ENCODE measurements at places on chromosomes 12 and 14.

DNA sequence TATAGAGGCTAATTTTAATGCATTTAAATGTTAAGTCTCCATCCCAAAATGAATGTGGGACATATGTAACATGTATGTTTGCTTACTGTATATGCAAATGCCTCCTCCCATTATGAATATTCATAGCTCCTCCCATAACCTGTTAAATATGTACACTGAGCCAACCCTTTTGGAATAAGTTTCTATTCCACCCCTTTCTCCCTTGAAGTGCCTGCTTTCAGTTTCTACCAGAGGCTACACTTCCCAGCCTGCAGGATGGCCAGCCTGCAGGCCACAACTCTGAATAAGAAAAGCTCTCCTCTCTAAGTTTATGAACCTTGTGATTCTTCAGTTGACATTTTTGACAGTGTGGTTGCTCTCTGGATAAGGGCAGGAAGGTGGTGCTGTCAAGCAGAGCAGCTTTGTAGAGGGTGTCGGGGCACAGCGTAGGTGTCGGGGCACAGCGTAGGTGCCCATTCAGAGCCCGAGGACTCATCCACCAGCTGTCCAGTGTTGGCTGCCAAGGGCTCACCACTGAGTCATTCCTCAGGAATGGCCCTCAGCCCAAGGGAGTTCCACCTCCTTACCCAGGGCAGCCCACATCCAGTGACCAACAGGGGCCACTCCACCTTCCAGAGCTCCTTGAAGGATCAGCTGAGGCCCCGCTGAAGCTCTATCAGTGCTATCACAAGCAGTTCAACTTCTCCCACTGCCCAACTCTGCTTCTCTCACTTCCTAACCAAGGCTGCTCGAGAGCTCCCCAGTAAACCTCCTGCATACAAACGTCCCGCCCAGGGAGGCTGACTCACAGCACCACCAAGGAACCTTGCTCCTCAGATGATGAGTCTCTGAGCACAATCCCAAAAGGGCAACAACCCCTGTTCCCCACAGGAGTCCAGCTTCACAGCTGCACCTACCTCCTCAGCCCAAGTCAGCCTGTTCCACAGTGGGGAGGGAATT, 31.4 kb downstream of the VWF start:
- DNase-seq, result no peak

DNA sequence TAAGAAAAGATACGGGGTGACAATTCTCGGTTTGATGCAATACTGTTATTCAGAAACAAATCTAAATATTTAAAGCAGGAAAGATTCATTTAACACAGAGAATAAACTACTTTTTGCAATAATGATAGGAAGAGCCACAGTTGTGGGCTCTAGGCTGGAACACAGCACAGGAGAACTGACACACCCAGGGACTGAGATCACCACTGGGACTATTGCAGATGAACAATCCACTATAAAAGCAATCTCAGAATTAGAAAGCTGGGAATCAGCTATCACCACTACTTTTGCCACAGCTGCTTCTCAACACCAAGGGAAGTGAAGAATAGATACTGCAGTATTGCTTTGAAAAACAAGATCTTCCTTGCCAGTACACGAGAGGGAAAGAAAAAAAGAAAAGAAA, 4.1 kb upstream of the PIK3C2G start:
- no peak for DNase-seq

DNA sequence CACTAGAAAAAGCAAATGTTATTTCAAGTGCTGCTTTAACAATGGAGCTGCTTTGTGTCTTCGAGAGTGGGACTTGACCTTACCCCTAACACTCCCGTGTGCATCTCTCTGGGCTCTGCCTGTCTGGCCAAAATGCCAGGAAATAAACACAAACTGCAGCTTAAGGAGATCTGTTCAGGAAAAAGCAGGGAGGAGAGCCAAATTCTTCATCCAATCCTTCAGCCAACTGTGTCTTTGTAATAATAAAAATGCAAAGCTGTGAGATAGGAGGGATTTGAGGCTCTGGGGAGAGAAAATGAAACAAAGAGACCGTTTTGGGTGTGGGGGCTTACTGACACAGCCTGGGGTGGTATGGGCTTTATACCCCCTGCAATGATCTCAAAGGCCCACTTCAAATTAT, 85.8 kb upstream of the WSCD2 start:
- DNase-seq, result no peak

GRCh38 chr12:83866477-83866876, 1046.1 kb downstream of the SLC6A15 start:
- DNase-seq, result no peak

GRCh38 chr14:80621701-80622100, 319.8 kb downstream of the CEP128 start:
- no peak for DNase-seq
